ENCODE measurements at places on chromosomes 5 and 9. TPM values are rescaled to one million over a fixed set of nuclear protein-coding genes. Genes with fewer than 3 reads are reported as not detected.

DNA sequence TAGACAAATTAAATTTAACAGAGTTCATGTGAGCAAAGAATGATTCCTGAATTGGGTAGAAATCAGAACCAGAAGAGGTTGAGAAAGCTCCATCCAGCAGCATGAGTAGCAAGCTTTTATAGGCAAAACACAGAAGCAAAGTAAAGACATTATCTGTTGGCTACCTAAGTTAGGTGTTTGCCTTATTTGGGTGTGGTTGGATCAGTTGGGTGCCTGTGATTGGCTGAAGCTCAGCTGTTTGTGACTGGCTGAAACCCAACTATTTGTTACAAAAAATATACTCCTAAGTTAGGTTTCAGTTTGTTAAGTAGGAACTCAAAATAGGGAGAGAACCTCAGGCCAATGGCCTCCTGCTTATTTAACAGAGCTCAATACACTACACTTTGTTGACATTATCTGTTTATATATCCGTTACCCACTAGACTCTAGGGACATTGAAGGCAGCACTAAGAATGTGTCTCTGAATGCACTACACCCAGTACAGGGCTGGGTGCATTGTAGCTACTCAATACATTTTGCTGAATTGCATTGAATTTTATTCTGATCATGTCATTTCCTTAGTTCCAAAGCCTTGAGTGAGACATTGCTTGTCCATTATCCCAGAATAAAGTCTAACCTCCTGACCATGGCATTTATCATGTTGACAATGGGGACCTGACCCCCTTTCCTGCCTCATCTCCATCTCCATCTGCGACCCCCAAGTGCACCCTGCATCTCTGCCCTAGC is 98.7 kb downstream of the CCDC192 start:
- no peak overlapping the region for H3K27ac ChIP-seq
- no peaks in the 10 kb centered on the region for H3K36me3 ChIP-seq
- H3K4me1 ChIP-seq, result peaks cover 13% of the 10 kb centered on the region
- H3K4me3 ChIP-seq, result no peak overlapping the region

DNA sequence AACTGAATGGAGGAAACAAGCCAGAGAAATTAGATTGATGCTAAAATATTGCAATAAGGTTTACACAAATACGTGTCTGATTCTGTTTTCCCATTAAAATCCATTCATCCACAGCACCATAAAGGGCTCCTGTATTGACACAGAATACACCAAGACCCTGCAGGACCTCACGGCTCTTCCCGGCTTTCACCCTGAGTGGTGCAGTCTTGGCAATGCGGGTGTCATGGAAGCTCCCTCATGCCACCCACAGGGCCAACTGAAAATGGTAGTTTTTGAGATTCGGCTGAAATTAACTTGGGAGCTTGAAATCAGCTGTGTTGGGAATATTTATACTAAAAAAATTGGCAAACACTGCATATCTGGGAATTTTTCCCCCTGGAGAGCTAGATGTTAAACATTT is 17.3 kb upstream of the EXOC3 start:
- no peak for DNase-seq
- H3K27me3 ChIP-seq, result peaks cover 8% of the 10 kb centered on the region
- H3K27ac ChIP-seq, result no peak overlapping the region
- no peak overlapping the region for H3K4me3 ChIP-seq
- no peaks in the 10 kb centered on the region for H3K36me3 ChIP-seq

- no peaks in the 10 kb centered on the region for H3K27me3 ChIP-seq
- no peak for DNase-seq
- no peak overlapping the region for H3K27ac ChIP-seq
- H3K4me3 ChIP-seq, result no peak overlapping the region
- H3K4me1 ChIP-seq, result peaks cover 19% of the 10 kb centered on the region
- H3K36me3 ChIP-seq, result peaks cover 38% of the 10 kb centered on the region
Measured at GRCh38 chr9:33372900-33373299, 29.5 kb downstream of the AQP7 start.

GRCh38 chr5:33114361-33114760 is 326.4 kb upstream of the TARS1 start:
- no peaks in the 10 kb centered on the region for H3K4me1 ChIP-seq
- H3K27ac ChIP-seq, result no peak overlapping the region
- H3K4me3 ChIP-seq, result no peak overlapping the region
- H3K27me3 ChIP-seq, result no peaks in the 10 kb centered on the region

- no peak overlapping the region for H3K4me3 ChIP-seq
- DNase-seq, result no peak
- no peaks in the 10 kb centered on the region for H3K36me3 ChIP-seq
- H3K4me1 ChIP-seq, result no peaks in the 10 kb centered on the region
Measured at GRCh38 chr5:11281842-11282241, 520.8 kb upstream of the DAP start.

DNA sequence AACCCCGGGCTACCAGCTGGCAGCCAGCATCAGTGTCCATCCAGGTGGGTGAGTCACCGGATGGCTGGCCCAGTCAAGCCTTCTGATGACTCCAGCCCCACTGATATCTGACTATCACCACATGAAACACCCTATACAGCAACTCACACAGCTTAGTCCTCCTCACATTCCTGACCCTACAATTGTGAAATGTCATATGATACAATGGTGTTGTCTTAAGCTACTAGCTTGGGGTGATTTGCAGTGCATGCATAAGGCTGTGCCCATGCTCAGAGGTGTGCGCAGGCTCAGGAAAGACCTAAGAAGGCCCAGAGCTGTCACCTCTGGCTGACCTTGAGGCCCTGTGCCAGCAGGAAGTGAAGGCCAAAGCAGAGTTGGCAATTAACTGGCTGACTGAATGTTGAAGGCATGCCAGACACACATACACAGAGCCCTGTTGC is 21.5 kb upstream of the SEMA4D start:
- no peak overlapping the region for H3K4me3 ChIP-seq
- H3K36me3 ChIP-seq, result no peaks in the 10 kb centered on the region
- DNase-seq, result no peak
- no peaks in the 10 kb centered on the region for H3K4me1 ChIP-seq
- H3K27ac ChIP-seq, result no peak overlapping the region

- H3K27ac ChIP-seq, result no peak overlapping the region
- no peaks in the 10 kb centered on the region for H3K4me1 ChIP-seq
- no peak overlapping the region for H3K4me3 ChIP-seq
Measured at GRCh38 chr5:85049020-85049419, 664.3 kb upstream of the EDIL3 start.

The TSTD2 gene
- 24.5 TPM for total RNA-seq

The TMEM252 gene
- not detected for total RNA-seq

The SOX30 gene
- total RNA-seq, result 0.08 TPM

Data from left ventricle myocardium inferior (tissue), 1 donor.